RWPE1 (cell line): ENCODE measurements at places on chromosomes 16 and 17.

DNA sequence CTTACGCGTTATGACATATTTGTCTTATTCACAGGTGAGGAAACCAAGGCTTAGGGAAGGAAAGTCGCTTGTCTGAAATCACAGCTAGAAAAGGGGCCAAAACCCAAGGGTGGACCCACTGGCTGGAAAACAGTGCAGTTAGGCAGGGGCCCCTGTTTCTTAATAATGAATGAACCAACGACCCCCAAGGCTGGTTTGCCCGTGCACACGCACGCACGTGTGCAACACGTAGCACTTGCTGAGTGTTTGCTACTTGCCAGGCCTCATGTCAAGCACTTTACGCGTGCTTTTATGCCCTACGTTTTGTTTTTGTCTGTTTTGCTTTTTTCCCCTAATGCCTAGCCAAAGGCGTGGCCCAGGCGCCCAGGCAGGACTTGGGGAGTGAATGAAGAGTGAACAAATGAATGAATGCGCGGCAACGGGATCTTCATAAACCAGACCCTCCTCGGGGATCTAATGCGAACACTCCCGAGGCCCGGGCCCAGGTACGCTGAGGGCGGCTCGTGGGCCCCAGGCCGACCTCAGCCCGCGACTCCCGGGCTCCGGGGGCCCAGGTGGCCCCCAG is 571 bp upstream of the USP10 start:
- DNase-seq: peak; percentile 16

GRCh38 chr16:29810699-29811169 is 1.3 kb upstream of the PRRT2 start:
- no peak for DNase-seq

- no peak for DNase-seq
Measured at GRCh38 chr17:6775871-6776405, at the start of gene FBXO39. FBXO39 (plus strand) TSS chr17:6776215; CDS start chr17:6779869, 3,654 bp downstream.

GRCh38 chr16:82396509-82396908 is 226.5 kb upstream of the MPHOSPH6 start:
- no peak for DNase-seq

- no peak for DNase-seq
Measured at GRCh38 chr17:60095830-60096229, 17.1 kb upstream of the HEATR6 start.

GRCh38 chr17:43308999-43309398 is 75.2 kb upstream of the RNU2-1 start:
- DNase-seq: no peak

DNA sequence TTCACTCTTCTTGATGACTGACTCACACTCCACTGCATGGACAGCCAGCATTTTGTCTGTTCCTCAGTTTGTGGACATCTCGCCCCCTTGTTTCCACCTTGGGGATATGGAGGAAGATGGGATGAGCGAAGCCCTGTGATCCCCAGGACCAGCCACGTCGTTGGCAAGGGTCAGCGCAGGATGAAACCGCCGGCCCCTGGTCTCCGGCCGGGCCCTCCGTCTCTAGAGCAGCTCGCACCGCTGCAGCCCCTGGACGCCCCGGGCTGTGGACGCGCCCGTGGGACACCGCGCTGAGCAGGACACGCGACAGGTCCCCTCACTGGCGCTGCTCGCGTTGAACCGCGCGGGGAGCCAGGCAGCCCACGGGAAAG is 604 bp upstream of the ZC3H18 start:
- DNase-seq: peak; percentile 5

GRCh38 chr16:82160226-82160625 is 9.8 kb downstream of the MPHOSPH6 start:
- no peak for DNase-seq

DNA sequence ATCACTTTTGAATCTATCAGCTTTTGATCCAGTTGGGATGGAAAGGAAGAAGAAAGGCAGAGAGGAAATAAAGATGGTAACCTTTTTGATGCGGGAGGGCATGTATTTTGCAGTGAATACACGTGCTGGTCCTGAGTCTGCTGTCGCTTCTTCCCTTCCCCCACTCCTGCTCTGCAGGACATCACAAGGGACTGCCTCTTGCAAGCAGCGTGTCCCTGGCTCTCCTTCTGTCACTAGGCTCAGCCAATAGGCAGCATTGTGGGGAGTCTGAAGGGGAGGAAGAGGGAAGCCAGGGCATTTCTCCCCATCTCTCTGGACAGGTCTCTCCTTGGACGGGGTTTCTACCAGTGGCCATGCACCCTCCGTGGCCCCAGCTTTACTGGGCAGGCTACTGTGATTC is 15.7 kb upstream of the WFDC1 start:
- no peak for DNase-seq

DNA sequence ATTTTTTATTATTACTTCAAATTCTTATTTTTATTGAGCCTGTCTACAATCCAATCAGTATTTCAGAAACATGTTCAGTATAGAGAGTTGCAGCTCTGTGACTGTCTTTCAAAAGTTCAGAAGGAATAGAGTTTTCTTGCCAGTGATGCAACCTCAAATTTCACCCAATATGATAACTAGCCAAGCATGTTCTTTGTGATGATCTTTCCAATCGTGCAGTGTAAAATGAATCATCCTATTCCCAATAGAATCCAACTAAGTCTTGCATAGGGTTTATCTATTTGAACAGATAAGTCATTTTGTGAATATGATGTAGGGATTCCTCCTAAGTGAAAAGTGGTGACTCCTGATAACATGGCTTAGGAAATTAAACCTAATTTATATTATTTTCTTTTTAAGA is 937.8 kb downstream of the KCNJ2 start:
- no peak for DNase-seq

GRCh38 chr17:37824534-37825485 is 80.0 kb upstream of the HNF1B start:
- DNase-seq: peak; percentile 94

DNA sequence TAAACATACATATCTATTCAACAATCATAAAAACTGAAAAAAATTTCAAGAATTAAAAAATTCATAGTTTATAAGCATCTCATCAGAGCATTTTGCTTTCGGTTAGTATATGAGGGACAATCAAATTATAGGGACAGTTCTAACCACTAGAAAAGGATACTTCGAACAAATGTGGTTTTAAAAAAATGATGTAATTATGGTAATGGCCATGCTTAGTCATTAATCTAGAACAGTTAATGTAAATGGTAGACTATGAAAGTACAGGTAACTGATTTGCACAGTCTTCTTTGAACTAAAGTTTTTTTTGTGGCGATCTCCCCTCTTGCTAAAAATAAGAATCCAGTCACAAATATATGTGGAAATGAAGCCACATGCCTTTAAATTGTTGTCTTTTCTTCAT is 63.5 kb upstream of the PHOSPHO1 start:
- no peak for DNase-seq

DNA sequence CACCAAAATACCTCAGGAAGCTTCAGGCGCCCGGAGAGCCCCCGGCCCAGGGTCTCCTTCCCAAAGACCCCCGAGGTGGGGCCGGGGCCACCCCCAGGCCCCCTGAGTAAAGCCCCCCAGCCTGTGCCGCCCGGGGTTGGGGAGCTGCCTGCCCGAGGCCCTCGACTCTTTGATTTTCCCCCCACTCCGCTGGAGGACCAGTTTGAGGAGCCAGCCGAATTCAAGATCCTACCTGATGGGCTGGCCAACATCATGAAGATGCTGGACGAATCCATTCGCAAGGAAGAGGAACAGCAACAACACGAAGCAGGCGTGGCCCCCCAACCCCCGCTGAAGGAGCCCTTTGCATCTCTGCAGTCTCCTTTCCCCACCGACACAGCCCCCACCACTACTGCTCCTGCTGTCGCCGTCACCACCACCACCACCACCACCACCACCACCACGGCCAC is 6.7 kb upstream of the TMEM88 start:
- DNase-seq: no peak

- peak; percentile 28 for DNase-seq
Measured at GRCh38 chr16:50301626-50302471, 35.5 kb downstream of the ADCY7 start.

- DNase-seq: no peak
Measured at GRCh38 chr16:48523415-48524204, 86.4 kb downstream of the N4BP1 start.

GRCh38 chr17:55598495-55598894 is 87.2 kb upstream of the SMIM36 start:
- DNase-seq: no peak

DNA sequence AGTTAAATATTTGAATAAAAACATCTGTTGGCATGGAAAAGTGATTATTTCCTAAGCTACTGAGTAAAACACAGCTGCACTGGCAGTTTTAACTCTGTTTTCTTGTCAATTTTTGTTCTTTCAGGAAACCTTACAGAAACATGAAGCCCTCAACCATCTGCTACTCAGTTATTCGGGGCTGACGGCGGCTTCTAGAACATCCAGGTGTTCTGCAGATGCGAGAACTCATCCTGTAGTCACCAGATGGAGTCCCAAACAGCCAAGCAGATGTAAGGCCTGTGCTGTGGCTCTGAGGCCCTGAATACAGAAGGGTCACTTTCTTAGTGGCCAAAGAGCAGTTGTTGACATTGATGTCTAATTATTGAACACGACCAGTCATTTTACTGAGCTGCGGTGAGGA is 15.5 kb downstream of the ARSG start:
- DNase-seq: no peak

DNA sequence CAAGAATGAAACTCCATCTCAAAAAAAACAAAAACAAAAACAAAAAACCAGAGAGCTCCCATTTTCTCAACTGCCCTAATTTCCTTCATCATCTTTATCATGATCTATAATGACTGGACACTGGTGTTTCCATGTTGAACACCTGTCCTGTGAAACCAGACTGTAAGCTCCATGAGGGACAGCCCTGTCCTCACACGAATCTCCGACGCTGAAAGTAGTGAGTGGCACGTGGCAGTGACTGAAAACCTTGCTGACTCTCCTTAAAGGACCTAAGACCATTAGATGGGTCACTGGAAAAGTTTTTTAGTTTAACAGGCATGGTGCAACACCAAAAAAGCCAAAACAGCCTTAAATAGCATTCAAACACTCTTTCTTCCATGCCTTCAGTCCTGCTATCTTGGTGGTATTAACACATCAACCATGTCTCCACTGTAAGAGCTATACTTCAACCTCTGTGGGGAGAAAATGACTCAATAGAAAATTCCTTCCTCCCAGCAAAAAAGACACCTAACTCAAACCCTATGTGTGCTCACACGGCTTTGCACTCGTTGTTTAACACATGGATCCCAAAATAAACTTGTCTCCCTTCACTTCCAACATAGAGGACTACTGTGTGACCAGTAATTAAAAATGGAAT is 8.3 kb downstream of the AXIN2 start:
- no peak for DNase-seq

DNA sequence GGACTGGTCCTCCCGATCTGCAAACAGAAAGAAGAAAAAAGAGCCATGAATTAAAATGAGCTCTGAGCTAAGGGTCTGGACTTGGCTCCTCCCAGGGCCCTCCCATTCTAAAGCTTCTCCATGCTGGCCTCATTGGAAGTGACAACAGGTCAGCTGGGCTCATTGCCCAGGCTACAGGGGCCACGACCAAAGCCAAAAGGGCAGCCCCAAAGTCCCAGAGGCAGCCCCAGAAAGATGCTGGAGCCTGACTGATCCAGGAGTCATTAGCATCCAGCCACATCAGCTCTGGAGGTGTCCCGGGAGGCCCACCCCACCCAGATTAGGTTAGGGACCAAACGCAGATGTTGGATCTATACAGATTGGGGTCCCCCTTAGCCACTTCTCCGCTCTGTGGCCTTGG is 58.2 kb downstream of the MYH11 start:
- DNase-seq: no peak

DNA sequence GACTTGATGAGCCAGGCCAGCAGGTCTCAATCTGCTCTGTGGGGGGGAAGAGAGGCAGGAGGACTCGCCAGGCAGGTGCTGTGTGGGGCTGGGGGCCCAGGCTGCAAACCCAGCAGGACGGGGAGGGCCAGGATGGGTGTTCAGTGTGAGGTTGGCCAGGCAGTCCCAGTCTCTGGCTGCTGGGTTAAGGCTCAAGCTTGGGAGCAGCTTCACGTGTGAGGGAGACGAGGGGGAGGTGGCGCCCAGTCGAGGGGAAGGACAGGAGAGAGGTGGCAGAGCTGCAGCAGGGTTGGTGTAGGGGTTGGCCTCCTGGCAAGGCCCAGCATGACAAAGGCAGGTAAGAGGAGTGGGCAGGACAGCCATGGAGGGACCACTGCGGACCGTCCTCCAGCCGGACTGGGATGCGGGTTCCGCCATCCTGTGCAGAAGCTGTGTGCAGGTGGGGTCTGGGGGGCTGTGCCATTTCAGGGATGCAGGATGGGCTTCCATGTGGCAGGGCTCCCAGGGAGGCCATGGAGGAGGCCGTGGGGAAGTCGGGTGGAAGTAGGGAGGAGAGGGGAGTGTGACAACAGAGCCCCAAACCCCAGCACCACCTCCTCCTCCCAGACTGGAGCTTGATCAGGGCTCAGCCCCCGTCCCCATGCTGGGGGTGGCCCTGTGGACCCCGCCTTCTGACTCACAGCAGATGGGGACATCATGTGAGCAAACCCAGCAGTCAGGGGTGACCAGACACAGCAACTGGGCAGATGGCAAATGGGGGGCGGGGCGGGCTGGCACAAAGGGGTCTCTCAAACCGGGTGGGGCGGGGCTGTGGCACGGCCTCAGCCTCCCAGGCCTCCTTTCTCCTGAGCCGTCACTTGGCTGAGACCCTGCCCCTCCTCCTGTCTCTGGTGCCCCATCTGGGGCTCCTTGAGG is 2.8 kb downstream of the ADGRG1 start:
- no peak for DNase-seq
